ENCODE measurements at places on chromosomes 1 and 21.

DNA sequence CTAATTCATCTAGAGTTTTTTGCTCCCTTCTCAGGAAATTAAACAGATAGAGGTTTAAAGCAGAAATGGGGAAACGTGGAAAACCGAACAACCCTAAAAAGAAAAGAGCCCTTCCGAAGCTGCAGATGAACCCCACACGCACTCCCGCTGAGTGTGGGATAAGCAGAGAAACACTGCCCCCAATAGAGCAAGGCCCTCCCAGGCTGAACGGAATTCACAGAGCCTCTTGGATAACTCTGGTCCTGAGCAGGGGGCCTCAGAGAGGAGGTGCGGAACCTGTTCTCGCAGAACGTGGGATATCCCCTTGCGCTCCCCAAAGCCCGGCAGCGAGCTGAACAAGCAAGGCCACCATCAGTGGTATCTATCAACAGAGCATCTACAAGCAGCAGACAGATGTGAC, 44.9 kb downstream of the SSBP3 start:
- no peak for DNase-seq

- peak; percentile 82 for DNase-seq
Measured at GRCh38 chr1:31027693-31028526, 37.6 kb downstream of the PUM1 start.

- no peak for DNase-seq
Measured at GRCh38 chr1:113109908-113110554, 37.0 kb downstream of the LRIG2 start.

- peak; percentile 87 for DNase-seq
Measured at GRCh38 chr1:8848663-8849386, 29.7 kb downstream of the ENO1 start.

- DNase-seq = no peak
Measured at GRCh38 chr1:81406292-81406999, 394.3 kb upstream of the ADGRL2 start.

DNA sequence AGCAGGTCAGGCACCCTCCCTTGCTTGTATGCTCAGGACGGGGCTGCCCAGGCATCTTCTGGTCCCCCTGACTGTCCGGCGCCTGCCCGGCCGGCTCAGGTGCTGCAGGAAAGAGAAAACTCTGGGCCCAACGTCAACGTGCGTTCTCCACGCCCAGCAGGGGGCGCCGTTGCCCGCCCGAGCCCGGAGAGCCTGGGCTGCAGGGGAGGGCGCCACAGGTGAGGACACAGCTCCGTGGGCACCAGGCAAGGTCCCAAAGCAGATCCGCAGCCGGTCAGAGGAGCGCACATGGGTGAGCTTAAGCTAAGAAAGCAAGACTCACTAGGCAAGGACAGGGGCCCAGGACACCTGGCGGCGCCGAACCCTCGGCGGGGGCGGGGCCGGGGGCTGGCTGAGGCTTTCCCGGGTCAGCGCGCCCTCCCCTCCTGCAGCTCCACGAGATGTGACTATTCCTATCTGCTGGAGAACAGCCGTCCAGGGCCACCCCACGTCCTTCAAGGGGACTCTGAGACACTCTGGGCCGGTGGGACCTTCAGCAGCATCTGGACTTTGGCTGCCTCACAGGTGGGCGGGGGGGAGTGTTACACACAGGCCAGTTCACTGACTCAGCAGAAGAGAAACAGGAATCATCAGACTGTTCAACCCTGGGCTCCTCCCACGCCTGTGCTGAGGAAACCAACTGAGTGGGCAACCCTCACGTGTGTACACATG, 29.3 kb downstream of the KRTAP10-1 start:
- DNase-seq = peak; percentile 72

DNA sequence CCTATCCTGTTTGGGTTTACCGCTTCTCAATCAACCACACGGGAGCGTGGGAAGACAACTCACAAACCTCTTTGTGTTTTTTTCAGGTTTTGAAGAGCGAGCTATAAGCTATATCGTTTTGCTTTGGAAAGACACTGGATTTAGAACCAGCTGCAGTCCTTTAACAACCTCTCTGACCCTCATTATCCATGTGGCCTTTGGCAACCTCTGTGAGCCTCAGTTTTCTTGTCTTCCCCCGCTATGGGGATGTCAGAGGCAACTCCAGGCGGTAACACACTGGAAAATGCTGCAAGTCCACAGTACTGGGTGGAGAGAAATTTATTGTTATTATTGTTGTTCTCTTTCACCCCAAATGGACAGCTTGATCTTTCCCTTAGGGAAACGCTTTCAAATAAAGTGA, 100.0 kb downstream of the ETS2 start:
- DNase-seq = no peak

DNA sequence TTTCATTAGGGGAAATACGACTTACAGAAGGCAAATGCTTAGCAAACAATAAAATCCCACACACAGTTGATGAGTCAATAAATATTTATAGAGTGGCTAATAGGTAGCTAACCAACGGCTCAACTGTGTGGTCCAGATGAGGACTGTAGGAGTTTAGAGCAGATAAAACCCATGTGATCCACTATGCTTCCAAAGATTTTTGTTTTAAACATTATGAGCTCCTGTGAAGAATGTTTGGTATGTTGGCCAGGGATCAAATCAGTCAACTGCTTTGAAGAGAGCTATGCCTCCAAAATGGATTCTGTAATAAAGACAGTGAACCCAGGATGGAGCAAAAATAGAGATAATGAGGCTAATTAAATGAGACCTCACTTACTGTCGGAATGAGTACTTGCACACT, 72.3 kb upstream of the COL11A1 start:
- DNase-seq = no peak

DNA sequence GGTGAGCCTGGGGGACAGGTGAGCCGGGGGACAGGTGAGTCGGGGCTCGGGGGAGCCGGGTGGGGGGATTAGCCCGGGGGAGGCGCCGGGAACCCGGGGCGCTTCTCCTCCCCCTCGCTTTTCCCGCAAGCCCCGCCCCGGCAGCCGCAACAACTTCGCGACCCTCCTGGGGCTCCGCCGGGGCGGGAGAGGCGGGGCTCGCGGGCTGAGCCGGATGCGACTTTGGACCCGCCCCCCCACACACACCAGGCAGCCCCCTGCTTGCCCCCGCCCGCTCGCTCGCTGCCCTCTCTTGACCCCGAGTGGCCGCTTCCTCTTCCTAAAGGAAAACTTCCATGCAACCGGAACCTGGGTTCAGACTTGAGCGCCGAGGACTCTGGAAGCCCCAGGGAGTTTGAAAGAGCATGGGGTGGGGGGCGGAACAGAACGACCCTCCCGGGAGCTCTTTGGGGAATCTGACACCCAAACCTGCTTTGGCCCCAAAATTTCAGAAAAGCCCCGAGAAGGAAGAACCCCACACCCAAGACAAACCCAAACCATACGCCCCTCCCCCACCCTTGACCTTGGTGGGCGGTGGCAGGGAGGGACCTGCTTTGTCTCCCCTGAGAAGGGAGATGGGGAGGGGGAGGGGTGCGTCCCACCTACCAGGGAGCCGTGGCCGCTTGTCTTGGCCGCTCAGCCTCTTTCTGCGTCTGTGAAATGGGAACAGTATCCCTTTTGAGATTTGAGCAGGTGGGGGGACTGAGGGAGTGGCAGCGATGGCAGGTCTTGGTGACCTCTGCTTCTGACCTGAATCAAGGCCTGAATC, 550 bp downstream of the ARHGEF16 start:
- DNase-seq = peak; percentile 30

GRCh38 chr1:45510972-45511527, 10.6 kb downstream of the PRDX1 start:
- DNase-seq = no peak

GRCh38 chr1:54417123-54417522, 10.9 kb upstream of the SSBP3 start:
- DNase-seq = no peak

DNA sequence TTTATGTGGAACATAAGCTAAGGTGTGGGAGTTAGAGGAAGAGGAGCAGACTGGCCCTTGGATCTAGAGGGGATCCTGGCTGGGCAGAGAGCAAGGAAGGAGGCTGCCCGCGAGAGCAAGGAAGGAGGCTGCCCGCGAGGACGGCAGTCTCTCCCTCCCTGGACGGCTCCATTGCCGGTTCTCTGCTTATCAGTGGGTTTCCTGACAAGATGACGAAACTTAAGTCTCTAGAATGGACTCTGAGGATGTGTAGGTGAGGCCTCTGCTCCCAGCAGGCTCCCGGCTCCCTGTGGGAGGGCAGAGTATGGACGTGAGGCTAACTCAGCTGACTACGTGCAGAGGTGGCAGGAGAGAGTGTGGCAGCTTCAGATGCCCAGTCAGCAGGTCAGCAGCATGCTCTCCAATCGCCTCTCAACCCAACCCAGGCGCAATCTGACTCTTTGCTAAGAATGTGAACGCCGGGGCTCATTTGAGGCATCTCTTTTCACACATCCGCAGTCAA, 6.1 kb downstream of the MYBPHL start:
- DNase-seq = no peak

DNA sequence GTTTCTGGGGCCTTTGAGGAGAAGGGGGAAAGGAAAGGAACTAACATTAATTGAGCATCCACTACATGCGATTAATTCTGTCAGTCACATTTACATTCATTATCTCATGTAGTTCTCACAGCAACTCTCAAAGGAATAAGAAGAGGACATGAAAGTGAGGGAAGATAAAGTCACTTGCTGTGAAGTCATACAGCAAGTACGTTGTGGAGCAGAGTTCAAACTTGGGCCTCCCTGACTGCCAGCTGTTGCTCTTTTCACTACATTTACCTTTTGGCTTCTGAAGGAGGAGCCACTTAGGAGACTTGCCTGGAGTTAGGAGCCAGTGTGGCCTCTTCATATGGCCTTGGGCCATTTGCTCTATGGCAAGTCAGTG, 6.2 kb downstream of the ZNF691 start:
- peak; percentile 51 for DNase-seq

GRCh38 chr1:240029418-240029817, 62.3 kb upstream of the FMN2 start:
- no peak for DNase-seq

- no peak for DNase-seq
Measured at GRCh38 chr1:200454425-200454824, 44.6 kb upstream of the ZNF281 start.

DNA sequence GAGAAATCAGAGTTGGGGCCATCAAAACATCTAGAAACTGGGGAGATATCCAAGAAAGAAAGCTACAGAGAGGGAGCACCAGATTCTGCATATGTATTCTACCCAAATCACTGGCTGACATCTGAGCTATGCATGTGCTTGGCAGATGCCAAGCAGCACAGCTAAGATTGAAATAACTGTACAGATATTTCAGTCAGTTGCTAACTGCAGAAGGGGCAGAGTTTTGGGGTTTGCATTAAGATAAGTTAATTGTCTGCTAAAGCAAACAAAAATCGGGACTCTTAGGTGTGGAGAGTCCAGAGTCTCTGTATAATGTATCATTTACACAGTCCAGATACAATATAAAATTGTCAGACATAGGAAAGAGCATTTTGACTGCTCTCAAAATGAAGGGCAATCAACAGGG, 437.1 kb downstream of the PTBP2 start:
- no peak for DNase-seq

DNA sequence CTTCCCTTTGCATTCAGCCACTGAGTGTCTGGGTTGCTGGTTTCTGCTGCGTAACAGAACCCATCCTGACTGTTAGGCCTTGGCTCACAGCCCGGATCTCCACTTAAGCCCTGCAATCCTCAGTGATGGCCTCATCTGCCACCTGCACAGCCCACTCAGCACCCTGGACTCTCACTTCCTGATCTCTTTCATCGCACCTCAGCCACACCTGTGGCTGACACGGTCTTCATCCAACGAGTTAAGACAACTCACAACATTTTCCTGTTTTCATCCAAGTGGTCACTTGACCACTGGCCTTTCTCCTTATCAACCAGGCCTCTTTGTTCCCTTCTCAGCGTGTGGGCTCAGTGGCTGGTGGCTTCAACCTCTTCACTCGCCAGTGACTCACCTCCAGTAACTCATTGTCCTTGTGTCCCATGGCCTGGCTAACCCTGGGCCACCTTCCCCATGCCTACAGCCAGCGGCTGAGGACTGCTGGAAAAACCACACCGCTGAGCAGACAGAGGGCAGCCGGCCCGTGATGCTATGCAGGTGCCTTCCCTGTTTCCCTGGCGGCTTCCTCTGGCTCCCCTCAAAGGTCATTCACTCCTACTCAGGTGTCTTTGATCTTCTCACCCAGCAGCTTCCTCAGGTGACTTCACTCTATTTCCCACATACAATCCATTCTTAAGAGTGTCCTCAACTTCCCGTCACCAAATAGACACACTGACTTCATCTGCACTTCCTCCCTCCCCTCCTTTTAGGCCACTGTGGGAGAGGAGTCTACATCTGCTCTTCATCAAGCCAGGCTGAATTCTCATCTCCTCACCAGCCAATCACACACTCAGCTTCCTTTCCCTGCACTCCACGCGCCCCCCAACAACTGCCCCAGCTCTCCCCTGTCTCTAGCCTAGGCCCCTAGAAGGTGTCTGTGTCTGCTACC, 19.9 kb upstream of the EDN2 start:
- DNase-seq = peak; percentile 34

- no peak for DNase-seq
Measured at GRCh38 chr1:28129150-28129549, 40.7 kb upstream of the EYA3 start.

- no peak for DNase-seq
Measured at GRCh38 chr1:13583966-13584791, 547 bp downstream of the PDPN start.

- DNase-seq = no peak
Measured at GRCh38 chr21:45634511-45635183, 8.9 kb upstream of the PCBP3 start.

DNA sequence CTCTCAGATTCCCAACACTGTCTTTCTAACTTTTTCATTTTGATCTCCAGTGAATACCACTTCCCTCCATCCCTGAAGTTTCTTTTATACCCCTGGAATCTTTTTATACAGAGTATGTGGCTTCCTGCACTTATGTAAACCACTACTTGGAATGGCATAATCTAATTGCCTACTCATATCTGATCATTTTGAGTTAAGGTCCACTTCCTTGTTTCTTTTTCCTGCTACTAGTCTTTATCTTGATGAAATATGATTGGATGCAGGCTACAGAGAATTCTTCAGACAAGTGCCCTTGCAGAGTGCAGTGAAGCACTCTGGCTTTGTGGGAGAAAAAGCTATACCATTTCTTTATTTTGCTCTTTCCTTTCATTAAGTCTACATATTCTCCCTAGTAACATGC, 325.3 kb upstream of the ADAMTS5 start:
- DNase-seq = no peak

- DNase-seq = no peak
Measured at GRCh38 chr1:58401991-58402390, 144.5 kb downstream of the OMA1 start.

DNA sequence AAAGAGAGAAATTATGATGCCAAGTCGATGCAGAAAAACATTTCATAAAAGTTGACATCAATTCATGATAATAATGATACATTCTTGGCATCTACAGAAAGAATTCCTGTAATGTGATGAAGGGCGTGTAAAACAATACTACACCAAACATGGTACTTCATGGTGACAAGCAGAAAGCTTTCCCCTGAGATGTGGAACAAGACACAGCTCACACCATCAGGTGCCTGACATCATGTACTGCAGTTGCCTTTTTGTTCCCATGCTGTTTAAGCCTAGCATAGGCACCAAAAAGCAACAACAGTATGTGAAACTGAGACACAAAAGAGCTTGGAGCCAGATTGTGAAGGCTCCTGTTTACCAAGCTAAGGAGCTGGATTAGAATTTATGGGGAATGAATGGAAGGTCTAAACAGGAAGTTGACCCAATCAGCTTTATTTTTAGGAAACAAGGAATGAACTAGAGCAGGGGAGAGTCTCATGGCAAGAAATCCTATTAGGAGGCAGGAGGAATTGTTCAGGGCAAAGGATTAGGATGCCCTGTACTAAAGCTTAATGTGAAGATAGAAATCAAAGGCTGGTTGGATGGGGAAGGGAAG, 67.2 kb downstream of the SYDE2 start:
- DNase-seq = no peak

GRCh38 chr1:91952187-91952586, 3.0 kb downstream of the BRDT start:
- DNase-seq = no peak
